ENCODE measurements at places on chromosomes 5 and 9. TPM values are rescaled to one million over a fixed set of nuclear protein-coding genes. Genes with fewer than 3 reads are reported as not detected.
A peak's percentile ranks its signal among the peaks of the same experiment; 100 is the strongest.

The BARHL1 gene
- total RNA-seq, result not detected

The CD74 gene
- 1.8 TPM for total RNA-seq

The ANKRD34B gene
- not detected for total RNA-seq

The KIF4B gene
- 0.07 TPM for total RNA-seq

DNA sequence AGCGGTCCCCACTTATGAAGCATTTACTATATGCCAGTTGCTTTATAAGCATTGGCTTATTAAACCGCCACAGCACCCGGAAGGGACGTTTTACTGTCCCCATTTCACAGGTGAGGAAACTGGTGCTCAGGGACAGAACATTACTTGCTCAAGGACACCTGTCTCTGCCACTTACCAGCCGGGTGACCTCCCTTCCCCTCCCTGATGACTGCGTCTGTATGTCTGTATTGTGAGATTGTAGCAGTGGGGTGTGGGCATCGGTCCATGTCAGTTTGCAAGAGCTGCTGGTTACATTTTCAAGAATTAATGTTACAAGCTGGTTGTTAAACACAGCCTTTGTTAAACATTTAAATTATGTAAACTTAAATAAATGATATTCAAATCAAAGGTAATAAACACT, 77.6 kb upstream of the LMX1B start:
- DNase-seq, result no peak

GRCh38 chr5:42349163-42349562, 74.1 kb upstream of the GHR start:
- DNase-seq, result no peak

GRCh38 chr9:109779711-109780452, at the start of gene PALM2AKAP2:
PALM2AKAP2 (plus strand) TSS chr9:109780198; CDS start chr9:109780489, 291 bp downstream.
- DNase-seq, result peak; percentile 79

DNA sequence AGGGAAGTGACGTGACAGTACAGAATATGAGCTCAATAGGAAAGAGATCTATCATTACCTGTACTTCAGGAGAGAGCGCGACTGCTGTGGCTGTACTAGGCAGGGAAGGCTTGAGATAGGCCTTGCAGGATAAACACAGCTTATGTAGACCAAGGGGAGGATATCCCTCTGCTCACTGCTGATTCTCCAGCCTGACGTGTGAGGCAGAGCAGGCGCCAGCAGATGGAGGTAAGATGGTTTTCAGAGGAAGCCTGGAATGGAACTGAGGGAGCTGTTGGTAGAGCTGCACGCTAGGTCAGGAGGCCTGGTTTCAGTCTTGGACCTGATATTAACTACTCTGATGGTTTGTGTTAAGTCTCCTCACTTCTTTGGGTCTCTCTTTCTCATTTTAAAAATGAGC, 291.4 kb downstream of the YTHDC2 start:
- DNase-seq, result no peak

DNA sequence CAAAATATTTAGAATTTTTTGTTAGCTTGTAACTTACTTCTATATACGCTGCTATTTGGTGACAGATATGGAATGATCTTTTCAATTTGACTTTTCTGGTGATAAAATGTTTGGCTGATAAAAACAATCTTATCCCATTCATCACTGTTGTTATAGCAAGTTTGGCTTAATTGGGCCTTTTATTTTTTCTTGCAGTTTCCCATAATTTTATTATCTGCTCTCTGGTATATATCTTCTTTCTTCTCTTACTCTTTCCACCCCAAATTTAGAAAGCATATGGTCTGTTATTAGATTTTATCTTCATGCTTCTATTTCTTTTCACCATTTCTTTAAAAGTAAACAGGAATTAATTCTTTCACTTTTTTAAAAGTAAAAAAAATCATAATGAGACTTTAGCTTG, 474.4 kb downstream of the TLE1 start:
- DNase-seq, result no peak

DNA sequence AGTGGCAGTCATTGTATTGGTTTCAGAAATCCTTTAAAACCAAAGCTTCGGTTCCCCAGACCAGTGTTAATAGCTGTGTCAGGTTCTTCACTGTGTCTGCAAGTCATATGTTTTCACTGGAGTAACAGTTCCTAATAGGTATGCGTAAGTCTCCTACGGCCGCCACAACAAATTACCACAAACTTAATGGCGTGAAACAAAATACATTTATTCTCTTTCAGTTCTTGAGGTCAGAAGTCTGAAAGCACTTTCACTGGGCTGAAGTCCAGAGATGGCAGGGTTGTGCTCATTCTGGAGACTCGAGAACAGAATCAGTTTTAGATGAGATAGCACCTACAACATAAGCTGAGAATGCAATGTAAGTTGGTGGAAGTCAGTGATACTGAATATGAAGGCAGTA, 556.2 kb downstream of the TLE4 start:
- DNase-seq, result no peak

DNA sequence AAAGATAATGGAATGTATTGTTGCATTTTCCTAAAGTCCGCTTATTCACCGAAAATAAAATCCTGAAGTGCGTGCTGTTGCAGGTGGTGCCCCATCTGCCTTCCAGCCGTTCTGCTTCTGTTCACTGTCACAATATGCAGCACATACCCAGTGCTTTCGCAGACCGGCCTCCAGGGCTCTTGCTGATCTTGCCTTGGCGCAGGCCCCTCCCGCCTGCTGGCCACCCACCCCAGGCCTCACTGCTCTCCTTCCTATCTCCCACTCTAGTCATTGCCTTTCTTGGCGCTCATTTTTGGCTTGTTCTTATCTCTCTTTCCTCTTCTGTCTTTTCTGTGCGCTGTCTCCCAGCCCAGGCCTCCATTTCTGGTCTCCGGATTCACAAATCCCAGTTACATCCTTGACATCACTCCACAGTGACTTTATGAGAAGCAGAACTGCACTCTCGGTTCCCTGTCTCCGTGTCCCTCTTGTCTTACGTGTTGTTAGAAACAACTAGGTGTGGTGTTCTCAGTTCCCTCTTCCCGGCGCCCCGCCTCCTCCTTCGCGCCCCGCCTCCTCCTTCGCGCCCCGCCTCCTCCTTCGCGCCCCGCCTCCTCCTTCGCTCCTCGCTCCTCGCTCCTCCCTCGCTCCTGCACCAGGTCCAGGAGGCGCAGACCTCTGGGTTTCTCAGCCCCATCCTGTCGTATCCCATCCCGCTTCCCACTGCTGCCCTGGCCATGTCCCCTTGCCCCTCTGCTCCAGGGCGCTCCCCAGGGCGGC, 201.7 kb upstream of the OTULINL start:
- no peak for DNase-seq

GRCh38 chr5:41447650-41448510, 62.5 kb downstream of the PLCXD3 start:
- no peak for DNase-seq

- no peak for DNase-seq
These were observed 90.0 kb downstream of the PDE8B start for GRCh38 chr5:77300451-77300850.

- peak; percentile 89 for DNase-seq
These were observed 655 bp upstream of the RAI14 start for GRCh38 chr5:34655354-34655991.
